ENCODE measurements at places on chromosomes 11 and 22.
A peak's percentile ranks its signal among the peaks of the same experiment; 100 is the strongest.

- peak; percentile 15 for DNase-seq
Measured at GRCh38 chr22:34105461-34106062, 185.3 kb upstream of the LARGE1 start.

DNA sequence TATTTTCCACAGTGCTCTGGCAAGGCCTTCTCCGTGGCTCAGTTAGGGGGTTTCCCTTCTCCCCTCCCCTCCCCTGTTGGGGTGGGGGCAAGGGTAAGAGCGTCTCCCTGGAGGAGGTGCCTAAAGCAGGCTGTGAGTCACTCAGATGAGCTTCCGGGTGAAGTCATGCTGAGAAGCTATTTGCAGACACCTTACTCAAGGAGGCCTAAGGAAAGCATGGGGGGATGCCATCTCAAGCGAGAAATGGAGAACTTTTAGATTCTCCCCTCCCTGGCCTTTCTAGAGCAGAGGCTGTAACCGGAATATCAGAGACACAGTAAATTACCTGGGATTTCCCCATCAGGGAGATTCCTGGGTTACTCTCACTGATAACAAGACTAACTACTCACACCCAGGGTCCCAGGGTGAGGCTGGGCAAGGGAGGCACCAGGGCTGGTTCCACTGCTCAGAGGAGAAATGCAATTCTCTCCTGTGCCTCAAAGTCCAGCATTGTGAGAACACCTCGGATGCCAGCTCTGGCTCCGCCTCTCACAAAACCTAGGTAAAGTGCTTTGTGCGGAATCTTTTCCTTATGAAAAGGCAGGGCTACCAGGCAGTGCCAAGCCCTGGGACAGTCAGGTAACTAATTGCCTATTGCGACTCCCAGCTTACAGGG, 123.6 kb downstream of the ABTB2 start:
- DNase-seq, result peak; percentile 83

GRCh38 chr22:28978158-28978557, 83.5 kb downstream of the C22orf31 start:
- no peak for DNase-seq

DNA sequence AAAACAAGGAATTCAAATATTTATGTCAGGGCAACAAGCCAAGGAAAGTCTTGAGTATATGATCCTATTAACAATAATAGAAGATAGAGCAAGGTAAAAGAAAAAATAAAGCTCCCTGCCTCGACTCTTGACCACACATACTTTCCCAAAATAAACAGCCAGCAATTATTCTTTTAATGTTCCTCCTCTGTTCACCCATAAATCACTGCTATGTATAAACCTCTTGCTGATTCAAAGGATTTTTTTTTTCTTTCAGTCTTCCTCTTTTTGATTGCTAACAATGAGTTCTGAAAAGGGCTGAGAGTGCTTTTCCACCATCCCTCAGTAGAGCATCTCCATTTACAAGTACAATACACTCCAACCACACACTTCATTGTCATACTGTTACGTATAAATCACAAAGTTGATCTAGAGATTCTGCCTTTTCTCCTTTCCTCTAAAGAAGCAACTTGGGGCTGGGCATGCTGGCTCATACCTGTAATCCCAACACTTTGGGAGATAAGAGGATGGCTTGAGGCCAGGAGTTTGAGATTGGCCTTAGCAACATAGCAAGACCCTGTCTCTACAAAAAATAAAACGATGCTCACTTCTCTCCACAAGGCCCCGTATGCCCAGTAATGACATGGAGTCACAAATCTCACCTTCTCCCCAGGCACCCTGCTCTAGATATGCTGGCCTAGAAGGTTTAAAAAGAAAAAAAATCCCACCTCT, 24.0 kb downstream of the RAB30 start:
- DNase-seq, result no peak

- peak; percentile 60 for DNase-seq
Measured at GRCh38 chr11:74311352-74311926, at the start of gene P4HA3. Gene P4HA3, minus strand, starts transcription at chr11:74311640. Its CDS starts 29 bp downstream, at chr11:74311611.

DNA sequence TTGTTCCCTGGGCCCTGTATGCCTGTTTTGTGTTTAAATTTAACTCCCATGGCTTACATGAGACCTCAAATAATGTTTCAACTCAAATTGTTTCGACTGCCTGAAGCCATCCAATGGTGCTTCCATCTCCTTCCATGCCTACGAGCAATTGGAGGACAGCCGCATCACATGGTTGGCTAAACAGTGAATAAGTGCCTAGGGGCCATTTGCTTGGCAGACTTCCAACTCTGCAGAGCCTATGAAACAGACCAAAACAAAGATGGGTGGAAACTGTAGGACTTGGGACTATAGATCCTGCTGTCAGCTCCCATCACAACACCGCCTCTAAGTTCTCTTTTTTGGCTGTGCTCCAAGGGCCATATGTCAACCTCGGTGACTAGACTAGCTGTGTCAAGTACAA, 84.1 kb downstream of the PARVA start:
- DNase-seq, result no peak

Measured in activated CD4-positive, alpha-beta T cell treated with anti-CD3 and anti-CD28 coated beads, Interleukin-10, Interleukin-2, amounts not matched to agents 100 ng/mL and 50 ng/mL, durations not matched to agents 16 hours and 8 hours (primary cell).